ENCODE measurements at places on chromosomes 1 and 21.

- no peak for DNase-seq
These were observed 10.6 kb upstream of the RUNX1 start for GRCh38 chr21:35059742-35060141.

DNA sequence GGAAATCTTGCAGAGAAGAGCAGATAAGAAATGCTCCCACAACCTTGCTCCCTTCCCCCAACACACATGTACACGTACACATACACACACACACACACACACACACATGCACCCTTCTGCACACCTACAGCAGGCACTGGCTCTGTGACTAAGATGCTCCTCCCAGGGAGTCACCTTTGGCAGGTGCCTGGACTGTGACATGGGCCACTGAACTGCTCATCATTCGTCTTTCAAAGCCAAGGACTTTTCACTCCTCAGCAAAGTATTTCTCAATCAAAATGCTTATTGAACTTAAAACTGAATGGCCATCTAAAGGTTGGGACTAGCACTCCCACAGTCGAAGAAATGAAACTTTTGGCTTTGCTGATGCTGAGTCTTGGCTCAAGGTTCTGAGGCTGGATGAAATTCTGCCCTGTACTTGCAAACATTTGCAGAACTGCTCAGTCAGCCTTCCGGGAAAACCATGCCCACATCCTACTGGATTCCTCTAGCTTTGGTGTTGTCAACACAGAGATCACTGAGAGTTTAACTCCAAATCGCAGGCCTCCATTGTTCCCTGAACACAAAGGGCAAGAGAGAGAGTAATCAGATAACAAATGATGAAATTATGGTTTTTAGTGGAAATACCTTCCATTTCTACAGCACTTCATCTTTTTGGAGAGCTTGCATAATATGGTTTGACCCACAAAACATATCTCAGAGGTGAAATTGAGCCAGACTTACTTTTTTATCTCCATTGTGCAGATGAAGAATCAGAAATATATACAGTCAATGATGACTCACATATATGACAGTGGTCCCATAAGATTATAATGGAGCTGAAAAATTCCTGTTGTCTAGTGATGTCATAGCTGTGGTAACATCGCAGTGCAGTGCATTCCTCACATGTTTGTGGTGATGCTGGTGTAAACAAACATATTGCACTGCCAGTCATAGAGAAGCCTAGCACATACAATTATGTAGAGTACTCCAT lies 72.4 kb upstream of the BCAR3 start:
- DNase-seq, result no peak

DNA sequence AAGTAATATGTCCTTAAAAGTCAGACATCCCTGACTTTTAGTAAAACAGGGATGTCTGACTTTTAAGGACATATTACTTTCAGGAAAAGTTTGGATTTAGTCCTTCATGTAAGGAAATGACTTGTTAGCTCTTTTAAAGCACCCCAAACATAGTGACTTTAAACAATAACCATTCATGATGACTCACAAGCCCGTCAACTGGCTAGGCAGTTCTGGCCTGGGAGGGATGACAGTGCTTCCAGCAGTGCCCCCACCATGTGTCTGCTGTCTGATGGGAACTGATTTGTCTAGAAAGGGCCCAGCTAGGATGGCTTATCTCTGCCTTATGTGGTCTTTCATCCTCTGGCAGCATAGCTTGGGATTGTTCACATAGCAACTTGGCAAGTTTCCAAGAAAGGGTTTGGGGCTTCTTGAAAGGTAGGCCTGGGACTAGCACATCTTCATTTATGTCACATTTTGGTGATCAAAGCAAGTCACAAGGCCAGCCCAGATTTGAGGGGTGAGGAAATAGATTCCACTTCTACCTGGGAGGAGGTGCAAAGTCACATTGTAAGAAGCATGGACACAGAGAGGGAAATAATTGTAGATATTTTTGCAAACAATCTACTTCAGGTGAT lies 143.5 kb downstream of the C1orf94 start:
- DNase-seq, result no peak

GRCh38 chr1:207335695-207336363 lies 14.4 kb downstream of the CD55 start:
- no peak for DNase-seq

DNA sequence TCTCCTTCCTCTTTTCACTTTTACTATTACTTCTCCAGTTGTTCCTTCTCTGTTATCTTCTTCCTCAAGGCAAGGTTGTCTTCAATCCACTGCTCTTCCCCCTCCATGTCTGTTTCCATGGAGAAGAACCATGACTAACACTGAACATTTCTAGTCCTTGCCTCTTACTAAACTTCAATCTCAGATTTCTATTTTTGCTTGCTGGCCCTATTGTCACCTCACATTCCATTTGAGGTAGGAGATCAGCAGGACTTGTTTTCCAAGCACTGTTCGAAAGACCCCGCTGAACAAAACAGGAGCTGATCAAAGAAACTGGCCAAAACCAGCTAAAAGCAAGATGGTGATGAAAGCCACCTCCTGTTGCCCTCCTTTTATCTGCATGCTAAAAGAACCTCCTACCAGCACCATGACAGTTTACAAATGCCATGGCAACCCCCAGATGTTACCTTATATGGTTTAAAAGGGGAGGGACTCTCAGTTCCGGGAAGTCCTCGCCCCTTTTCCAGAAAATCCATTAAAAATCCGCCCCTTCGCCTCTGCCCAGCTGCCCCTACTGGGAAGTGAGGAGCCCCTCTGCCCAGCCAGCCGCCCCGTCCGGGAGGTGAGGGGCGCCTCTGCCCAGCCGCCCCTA lies 22.6 kb downstream of the GON4L start:
- DNase-seq, result no peak

- DNase-seq, result no peak
These were observed 446.6 kb downstream of the PLA2G4A start for GRCh38 chr1:187275346-187275745.

Measured in CMK (cell line).